ENCODE measurements at places on chromosomes 3 and 15. TPM values are rescaled to one million over a fixed set of nuclear protein-coding genes. Genes with fewer than 3 reads are reported as not detected.

Gene SLC22A14
- total RNA-seq: not detected

DNA sequence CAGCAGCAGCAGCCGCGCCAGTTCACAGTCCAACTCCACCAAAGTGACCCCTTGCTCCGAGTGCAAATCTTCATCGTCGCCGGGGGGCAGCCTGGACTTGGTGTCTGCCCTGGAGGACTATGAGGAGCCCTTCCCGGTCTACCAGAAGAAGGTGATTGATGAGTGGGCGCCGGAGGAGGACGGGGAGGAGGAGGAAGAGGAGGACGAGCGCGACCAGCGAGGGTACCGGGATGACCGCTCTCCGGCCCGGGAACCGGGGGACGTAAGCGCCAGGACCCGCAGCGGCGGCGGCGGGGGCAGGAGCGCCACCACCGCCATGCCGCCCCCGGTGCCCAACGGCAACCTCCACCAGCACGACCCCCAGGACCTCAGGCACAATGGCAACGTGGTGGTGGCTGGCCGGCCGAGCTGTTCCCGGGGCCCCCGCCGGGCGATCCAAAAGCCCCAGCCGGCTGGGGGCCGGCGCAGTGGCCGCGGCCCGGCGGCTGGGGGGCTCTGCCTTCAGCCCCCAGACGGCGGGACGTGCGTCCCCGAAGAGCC lies 224.1 kb upstream of the IL12A start:
- no peak for DNase-seq

Gene MED12L
- 1.5 TPM for total RNA-seq

Gene LHFPL4
- total RNA-seq: not detected

DNA sequence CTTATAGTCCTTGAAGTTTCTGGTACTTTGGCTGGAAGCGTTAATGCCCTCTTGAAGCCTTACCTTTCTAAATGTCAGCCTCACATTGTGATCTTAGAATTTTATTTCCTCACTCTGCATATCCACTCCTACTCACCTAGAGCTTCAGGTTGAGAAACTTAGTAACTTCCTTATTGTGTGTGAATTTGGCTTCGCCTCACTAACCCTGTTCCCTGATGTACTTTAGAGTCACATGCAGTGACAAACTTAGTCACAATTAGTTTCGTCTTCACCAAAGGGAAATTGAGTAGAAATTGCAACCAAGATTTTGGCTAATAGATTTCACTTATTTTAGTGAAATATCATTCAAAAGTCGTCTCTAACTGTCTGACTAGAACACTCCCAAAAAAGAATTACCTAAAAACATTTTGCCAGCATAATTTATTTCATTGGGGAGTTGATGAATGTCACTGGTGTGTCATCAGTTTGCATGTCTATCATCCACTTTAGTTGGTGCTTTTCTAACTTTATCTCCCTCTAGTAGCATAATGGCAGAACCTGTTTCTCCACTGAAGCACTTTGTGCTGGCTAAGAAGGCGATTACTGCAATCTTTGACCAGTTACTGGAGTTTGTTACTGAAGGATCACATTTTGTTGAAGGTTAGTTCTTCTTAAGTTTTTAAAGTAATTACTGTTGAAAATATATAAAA lies 960 bp downstream of the MFN1 start:
- DNase-seq: no peak

GRCh38 chr15:35810007-35810406 lies 264.0 kb upstream of the DPH6 start:
- DNase-seq: no peak

Gene TMIE
- total RNA-seq: 1.1 TPM

DNA sequence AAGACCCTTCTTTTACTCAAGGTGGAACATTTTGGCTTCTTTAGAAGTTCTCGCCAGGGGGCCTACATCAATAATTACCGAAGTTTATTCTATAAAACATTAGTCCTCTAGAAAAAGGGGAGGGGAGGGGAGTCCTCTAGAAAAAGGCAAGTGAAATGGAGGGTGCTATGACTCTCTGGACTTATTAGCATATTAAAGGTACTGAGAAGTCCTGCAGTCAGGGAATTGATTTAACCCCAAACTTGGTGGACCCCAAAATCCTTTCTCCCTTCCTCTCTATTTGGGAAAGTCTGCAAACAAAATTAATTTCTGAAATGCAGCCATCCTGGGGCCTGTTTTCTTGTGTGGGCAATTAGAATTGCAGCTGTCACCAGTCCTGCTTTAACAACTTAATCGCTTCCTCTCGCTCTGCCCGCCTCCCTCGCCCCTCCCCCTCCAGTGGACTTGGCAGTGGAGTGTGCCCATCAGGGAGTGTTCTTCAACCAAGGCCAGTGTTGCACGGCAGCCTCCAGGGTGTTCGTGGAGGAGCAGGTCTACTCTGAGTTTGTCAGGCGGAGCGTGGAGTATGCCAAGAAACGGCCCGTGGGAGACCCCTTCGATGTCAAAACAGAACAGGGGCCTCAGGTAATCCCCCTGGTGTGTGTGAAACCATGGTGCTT lies 18.9 kb upstream of the LRRK1 start:
- DNase-seq: no peak

Gene C3orf22
- not detected for total RNA-seq

DNA sequence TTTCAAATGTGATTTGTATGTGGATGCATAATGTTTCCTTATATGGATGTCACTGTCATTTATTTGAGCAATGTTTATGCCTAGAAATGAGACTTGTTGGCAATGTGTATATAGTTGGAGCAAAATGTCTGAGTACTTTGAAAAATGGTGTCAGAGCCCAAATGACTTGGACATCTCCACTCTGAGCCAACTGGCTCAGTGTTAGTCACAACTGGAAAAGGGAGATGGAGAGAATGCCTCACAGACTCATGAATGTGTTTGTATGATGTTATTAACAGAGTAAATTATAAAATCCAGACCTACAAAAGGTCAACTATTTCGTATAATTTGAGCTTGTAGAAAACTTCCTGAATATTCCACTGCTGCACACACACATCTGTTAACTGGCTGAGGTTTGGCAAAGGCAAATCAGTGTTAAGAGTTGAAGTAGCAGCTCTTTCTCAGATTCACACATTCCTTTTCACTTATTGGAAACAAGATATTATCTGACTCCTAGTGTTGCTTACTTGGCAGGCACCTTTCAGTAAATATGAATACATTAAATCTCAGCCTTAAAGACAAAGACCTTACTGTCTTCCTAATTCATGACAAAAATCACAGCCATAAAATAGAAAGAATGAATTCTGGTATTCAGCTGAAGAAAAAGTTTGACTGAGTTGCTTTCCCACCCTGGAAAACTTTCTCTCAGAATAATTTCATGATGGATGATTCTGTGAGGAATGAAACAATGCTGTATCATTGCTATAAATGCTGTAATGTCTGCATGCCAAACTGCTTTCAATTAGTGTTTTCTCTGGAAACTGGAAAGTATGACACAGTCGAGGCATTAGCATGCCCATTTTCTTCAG lies 27.0 kb downstream of the ADIPOQ start:
- DNase-seq: no peak

- DNase-seq: no peak
These were observed 97.8 kb upstream of the MEF2A start for GRCh38 chr15:99467853-99468464.

DNA sequence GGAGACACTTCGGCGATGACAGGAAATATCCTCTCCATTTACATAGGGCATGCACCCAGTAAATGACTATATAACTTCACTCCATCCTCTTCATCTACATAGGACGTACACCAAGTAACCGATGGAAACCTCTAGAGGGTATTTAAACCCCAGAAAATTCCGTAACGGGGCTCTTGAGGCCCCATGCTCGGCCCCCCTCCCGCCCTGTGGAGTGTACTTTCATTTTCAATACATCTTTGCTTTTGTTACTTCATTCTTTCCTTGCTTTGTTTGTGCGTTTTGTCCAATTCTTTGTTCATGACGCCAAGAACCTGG lies 7.5 kb upstream of the FAM107A start:
- no peak for DNase-seq

DNA sequence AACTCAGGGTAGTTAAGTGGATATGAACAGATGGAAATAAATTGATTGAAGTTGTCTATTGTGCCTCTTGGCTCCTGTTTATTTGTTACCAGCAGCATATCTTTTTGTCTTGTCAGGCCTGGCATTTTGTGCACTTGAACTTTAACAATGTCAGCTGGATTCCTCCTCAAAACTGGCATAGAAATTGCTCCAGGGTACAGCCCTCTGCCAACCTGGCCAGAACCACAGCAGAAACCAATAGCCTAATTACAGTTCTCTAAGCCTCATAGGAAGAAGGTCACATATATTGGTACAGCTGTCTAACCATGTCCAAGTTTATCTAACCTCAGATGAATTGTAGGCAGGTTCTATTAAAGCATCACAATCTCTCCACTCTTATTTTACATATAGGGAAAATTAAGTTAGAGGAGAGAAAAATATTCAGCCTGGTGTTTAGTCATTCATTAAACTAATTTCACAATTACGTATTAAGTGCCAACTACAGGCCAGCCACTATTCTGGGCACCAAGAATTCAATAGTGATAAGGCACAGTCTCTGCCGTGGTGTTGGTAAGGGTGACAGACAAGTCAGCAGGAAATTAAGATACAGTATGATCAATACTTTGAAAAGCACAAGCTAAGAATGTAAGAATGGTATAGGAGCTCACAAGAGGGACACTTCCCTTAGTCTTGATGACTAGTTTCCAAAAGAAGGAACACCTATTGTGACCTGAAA lies 452.9 kb upstream of the NECTIN3 start:
- no peak for DNase-seq

GRCh38 chr15:39728845-39729244 lies 53.8 kb downstream of the FSIP1 start:
- no peak for DNase-seq

Gene KLF15
- 43.1 TPM for total RNA-seq

- no peak for DNase-seq
These were observed 245.5 kb downstream of the EPHB1 start for GRCh38 chr3:135040321-135041240.

DNA sequence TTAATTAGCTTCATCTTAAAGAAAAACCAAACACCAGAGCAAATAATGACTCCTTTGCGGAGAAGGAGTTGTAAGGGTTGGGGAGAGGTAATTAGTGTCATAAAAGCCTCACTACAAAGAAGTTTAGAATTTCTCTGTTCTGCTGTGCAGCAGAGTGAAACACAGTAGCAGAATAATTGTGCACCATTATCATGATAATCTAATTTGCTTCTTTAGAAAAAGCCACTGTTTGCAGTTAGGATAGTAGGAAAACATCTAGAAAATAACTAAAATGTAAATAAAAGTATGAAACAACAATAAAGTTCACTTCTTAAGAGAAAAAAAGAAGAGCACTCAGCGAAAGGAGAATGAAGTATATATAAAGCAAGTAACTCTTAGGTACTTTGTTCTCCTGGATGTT lies 5.5 kb downstream of the SHOX2 start:
- DNase-seq: no peak

Gene QTRT2
- total RNA-seq: 18.2 TPM

Gene EPHA6
- total RNA-seq: 0.34 TPM

Gene ADCY5
- total RNA-seq: 7.2 TPM

DNA sequence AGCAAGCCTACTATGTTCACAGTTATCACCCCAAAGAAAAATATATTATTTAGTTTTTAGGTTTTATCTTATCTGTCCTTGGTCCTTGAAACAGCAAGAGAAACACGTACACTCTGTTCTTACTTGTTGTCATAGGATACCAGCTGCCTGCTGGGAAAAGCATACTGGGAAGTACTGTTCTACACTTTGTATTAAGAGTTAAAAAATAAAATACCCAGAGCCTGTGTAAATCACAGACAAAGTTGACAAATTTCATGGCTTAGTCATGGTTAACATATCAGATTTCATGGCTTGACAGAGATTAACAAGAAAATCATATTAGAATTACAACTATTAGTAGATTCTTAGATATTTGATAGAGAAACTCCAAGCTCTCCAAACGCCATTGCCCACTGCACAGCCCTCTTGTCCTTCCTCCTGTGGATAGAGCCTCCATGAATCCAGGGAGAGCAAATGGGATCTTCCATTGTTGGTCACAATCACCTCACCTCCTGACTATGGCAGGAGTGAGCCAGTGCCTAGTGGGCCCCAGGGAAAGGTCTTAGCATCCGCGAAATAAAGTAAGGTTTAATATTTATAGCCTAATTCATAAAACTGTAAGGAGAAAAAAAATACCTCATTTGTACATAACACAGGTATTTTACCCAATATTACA lies 128.1 kb upstream of the WNT5A start:
- DNase-seq: no peak

- no peak for DNase-seq
These were observed 782 bp upstream of the UACA start for GRCh38 chr15:70763950-70764730.

DNA sequence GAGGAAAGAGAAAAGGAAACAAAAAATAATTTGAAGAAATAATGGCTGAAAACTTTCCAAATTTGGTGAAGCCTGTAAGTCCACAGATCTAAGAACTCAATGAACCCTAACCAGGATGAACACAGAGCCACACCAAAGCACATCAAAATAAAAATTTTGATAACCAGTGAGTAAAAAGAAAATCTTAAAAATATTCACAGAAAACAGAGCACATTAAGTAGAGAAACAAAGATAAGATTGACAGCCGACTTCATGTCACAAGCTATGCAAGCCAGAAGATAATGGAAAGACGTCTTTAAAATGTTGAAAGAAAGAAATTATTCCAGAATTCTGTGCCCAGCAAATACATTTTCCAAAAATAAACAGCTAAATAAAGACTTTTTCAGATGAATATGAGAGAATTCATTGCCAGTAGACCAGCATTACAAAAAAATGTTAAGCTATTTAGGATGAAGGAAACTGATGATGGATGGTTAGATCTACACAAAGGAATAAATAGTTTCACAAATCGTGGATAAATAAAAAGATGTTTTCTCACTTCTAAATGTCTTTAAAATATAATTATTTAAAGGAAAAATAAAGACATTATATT lies 140.2 kb upstream of the SKOR1 start:
- no peak for DNase-seq

GRCh38 chr15:77548589-77549557 lies 83.8 kb downstream of the LINGO1 start:
- DNase-seq: no peak

Gene MESP2
- 2.4 TPM for total RNA-seq

DNA sequence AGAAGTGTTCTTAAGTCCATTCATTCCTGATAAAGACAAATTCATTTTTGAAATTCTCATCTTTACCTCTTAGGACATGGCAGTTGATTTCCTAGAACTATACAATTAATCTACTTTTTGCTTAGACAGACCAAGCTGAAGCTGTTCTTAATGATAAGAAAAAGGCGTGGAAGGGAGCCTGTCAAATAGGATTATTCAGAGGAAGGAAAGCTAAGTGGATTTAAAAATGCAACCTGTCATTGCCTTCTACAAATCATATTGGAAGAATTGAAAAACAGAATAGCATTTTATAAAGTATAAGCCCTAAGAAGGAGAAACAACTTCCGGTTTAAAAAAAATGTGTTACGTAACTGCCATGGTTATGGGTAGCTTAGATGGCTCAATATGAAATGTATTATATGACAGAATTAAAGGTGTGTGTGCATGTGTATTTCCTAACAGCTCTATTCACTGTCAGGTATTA lies 81.2 kb upstream of the RAP2B start:
- DNase-seq: no peak

GRCh38 chr3:16399473-16399872 lies 114.0 kb downstream of the RFTN1 start:
- DNase-seq: no peak

Gene TMEM207
- not detected for total RNA-seq

- DNase-seq: no peak
These were observed 147.2 kb downstream of the FNDC3B start for GRCh38 chr3:172186607-172187006.

Gene CPEB1
- 2.7 TPM for total RNA-seq

All from esophagus squamous epithelium (tissue), 5 donors.